ENCODE measurements at places on chromosomes 4 and X.

DNA sequence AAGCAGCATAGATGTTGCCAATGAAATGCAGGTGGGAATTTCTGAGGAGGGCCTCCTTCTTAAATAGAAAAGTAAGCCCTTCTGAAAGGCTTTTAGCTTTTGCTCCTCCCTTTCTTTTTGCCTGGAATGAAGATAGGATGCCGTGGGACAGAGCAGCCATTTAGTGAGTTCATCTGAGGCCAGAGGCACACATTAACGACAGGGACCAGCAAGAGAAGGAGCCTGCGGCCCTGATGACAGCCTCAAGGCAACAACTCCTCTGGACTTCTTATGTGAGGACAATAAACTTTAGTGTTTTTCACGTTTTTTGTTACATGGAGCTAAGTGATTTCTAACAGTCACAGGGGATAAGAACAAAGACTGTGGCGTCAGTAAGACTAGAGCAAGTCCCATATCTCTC is 1.1 kb upstream of the BDH2 start:
- DNase-seq, result no peak

- no peak for DNase-seq
Observed at GRCh38 chr4:12421364-12421763, 992.7 kb upstream of the HS3ST1 start.

GRCh38 chr4:20159516-20159915 is 92.2 kb upstream of the SLIT2 start:
- DNase-seq, result no peak

DNA sequence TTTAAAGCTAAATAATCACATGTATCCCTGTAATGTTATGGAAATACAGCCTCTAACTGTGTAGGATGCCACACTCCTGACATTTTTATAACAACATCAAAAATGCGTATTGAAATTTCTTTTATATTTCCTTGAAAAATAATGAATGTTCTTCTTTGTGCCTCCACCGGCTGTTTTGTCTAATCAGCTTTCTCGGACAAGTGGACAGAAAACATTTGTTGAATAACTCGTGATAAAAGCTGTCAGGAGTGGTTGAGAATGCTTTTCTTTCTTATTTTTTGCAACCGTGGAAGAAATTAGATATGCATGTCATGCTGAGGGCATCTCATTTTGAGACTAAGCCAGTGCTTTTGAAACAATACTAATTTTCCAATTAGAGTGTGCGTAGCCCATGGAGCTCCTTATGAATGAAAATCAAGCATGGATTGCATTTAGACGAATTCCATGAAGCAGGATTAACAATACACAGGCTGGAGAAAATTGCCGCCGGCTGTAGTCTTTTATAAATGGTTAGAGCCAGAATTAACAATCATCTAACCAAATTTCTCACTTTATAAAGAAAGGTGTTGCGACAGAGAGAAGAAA is 614.5 kb upstream of the LCORL start:
- DNase-seq, result no peak

DNA sequence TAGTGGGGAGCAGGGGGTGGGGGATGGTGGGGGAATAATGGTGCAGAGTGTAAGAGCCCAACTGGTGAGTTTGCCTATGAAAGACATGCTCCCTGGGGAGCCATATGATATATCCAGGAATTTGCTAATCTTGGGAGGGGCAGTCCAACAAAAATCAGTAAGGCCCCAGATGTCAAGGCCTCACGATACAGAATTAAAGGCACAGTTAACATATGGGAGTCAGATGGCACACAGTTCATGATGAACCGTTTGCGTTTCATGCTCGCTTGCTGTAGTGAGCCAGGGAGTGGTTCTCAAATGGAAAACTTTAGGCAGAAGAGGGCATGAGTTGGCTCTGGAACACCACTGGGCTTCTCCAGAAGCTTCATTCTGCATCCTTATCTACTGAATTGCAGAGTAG is 33.9 kb upstream of the VCX2 start:
- no peak for DNase-seq

DNA sequence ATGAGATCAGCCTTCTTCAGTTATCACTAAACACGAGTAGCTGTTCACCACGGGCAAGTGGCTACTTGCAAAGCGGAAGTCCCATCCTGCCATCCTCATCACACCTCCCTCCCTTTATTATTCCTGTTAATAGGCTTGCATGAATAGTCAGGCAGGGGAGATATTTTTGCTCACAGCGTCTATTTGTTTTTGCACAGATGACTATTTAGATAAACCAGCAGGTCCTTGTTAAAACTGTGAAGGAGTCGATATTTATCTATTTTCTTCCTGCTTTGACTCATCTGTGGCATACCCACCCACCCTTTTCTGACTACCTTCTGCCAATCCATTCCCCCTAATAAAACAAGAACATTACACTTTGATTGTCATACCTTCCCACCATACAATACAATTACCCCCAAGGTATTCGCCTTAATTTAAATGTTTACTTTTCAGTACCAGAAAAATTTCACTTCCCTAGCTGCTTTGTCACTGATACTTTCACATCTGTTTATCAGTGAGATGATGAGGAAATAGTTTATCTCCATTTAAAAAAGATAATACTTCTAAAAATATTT is 96.6 kb upstream of the BANK1 start:
- no peak for DNase-seq

DNA sequence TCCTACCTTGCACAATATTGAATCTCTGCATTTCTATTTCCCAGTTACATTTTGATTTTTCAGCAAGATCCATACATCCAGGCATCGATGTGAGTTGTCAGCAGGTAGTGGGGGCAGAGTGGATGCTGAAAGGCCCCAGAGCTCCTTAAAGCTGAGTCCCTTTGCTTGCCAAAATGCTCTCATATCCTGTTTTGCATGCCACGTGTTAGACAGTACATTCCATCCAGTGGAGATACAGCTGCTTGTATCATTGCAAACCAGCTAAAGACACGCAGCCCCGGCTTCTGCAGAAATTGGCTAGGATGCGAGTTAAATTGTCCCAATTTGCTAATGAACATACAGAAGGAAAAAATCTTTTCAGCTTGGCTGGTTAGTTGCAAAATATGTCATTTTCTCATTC is 179.6 kb upstream of the MXRA5 start:
- no peak for DNase-seq
